ENCODE measurements at places on chromosomes 16 and 17.

DNA sequence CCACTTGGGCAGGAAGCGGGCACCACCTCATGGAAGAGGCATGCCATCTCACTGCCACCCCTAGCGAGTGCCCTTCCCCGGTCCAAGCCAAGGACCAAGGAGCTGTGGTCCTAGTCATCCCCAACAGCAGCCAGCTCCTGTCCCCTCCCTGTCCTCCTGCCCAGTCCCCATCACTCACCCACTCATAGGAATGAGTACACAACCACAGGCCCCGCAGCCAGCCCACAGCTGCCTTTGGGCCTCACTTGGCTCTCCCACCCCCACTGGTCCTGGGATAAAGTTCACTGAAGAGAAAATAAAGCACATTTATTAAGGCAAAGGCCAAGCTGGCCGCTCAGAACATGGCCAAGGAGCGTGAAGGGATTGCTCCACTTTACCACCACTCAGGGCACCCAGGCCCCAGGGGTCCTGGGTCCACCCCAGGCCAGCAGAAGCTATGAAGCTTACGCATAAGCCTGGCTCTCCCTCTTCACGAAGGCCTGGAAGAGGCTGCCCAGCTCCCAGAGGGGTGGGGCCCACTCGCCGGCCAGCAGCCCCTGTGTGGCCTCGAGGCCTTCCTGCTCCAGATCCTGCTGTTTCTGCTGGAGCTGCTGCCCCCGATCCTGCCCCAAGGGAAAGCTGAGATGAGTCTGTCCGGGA lies 3.6 kb downstream of the SCRN2 start:
- DNase-seq, result no peak

GRCh38 chr17:49676276-49676868 lies 1.5 kb downstream of the SPOP start:
- peak; percentile 86 for DNase-seq

- no peak for DNase-seq
Measured at GRCh38 chr16:86075839-86076440, 177.0 kb downstream of the IRF8 start.

- DNase-seq, result no peak
Measured at GRCh38 chr17:14547016-14547415, 246.1 kb downstream of the HS3ST3B1 start.

- no peak for DNase-seq
Measured at GRCh38 chr17:70621566-70621965, 452.2 kb downstream of the KCNJ2 start.

- no peak for DNase-seq
Measured at GRCh38 chr17:78658281-78658785, 81.1 kb upstream of the DNAH17 start.

DNA sequence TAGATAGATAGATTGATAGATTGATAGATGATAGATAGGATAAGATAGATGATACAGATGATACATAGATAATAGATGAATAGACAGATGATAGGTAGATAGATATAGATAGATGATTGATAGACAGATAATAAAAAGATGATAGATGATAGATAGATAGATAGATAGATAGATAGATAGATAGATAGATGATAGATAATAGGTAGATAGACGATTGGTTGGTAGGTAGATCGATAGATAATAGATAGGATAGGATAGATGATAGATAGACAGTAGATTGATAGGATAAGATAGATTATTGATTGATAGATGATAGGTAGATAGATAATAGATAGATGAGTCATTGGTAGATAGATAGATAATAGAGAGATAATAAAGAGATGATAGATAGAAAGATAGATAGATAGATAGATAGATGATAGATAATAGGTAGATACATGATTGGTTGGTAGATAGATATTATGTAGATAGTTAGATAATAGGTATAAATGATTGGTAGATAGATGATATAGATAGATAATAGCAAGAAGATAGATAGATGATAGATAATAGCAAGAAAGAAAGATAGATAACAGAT lies 109.4 kb upstream of the C16orf82 start:
- DNase-seq, result no peak

DNA sequence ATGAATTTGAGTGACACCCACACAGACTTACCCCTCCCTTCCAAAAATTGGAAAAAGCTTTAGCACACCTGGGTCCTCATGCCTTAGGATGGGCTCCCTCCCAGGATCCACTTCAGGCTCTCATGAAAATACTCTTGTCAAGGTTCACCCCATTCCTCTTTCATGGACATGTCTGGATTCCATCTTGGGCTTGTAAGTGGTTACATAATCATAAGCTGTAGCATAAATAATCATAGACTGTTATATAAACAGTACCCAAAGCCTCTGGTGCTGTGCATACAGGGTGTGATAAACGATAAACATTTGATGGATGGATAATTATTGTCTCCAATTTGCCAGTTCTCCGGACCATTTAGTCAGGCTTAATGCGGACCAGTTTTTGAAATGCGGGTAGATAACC lies 53.7 kb upstream of the TEKT3 start:
- DNase-seq, result no peak

GRCh38 chr17:68777243-68777855 lies 176.2 kb upstream of the FAM20A start:
- DNase-seq, result peak; percentile 19

DNA sequence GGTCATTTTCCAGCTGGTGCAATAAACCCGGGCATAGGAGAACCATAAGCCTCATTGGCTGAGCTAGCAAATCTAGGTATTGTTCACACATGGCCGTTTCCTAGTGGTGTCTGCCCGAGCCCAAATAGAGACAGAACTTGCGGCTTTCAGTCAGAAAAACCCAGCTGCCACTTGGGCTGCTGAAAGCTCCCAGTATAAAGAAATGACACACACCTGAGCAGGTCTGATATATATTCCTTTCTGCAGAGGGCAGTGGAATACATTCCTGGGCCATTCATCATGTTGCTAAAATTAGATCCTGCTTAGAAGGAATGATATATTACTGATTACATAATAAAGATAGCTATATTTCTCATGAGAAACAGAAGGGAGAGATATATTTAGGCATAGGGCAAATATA lies 83.9 kb upstream of the IRX5 start:
- no peak for DNase-seq

- DNase-seq, result no peak
Measured at GRCh38 chr17:70254735-70255460, 85.6 kb downstream of the KCNJ2 start.

DNA sequence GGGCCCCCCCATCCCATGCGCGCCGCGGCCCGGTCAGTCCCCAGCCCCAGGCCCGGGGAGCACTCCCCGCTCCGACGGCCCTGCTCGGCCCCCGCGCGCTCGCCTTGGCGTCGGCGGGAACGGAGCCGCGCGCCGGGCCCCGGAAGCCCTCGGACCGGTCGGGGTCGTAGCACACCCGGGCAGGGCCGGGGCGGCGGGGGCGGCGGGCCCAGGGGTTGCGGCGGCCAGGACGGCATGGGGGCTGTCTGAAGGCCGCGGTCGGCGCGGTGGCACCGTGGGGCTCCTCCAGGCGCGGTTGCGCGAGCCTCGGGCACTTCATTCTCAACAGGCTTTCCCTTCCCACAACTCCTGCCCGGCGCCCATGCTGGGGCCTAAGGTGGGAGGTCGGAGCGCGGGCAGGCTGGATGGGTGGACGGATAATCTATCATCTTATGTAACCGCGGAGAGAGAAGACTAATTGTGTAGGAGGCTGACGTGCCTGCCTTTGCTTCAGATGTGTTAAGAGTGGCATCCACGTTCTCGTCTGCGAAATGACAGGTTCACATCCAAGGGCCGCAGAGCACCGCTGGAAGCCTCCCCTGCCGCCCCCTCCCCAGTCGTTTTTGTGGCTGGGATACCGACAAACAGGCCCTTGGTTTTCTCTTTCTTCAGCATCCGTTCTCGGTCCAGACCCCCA lies 708 bp downstream of the BAIAP2 start:
- DNase-seq, result no peak

- no peak for DNase-seq
Measured at GRCh38 chr16:57514791-57515600, 21.4 kb downstream of the CCDC102A start.

- DNase-seq, result no peak
Measured at GRCh38 chr17:67526700-67527099, 149.6 kb downstream of the PITPNC1 start.

DNA sequence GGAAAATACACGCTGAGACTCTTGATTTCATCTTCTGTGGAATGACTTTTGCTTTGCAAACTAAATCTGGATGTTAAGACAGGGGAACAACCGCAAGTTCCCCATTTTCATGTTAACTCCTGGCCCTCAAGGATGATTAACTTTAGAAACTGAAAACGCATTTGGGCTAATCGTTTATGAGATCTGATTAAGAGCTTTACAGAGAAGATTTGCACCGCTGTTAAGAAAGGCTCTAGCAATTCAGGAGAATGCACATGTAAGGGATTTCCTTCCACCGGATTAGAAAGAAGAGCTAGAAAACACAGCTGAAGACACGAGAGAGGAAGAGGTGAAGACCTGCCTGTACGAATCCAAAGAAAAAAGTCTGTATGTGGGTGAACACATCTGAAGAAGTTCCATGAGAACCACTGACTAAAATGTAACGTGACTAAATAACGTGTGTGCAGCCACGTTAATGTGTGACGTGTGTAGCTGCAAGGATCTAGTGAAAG lies 106.4 kb downstream of the YPEL2 start:
- no peak for DNase-seq

DNA sequence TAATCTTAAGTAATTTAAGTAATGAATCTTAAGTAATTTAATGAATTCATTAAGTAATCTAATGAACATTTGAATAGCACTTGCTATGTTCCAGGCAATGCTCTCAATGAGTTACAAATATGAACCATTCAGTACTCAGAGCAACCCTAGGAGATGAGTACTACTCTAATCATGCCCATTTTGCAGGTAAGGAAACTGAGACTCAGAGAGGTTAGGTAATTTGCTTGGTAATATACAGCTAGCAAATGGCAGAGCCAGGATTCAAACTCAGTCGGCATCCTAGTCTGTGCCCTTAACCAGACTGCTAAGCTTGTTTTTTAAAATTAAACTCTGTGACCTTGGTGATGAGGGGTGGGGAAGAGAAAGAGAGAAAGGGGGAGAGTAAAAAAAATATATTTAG lies 25.6 kb downstream of the ACSM1 start:
- no peak for DNase-seq

- DNase-seq, result no peak
Measured at GRCh38 chr16:55828680-55829079, 4.2 kb downstream of the CES1 start.

- no peak for DNase-seq
Measured at GRCh38 chr16:58044266-58045019, 18.9 kb downstream of the MMP15 start.

- no peak for DNase-seq
Measured at GRCh38 chr16:10856042-10856441, 21.0 kb upstream of the CIITA start.

DNA sequence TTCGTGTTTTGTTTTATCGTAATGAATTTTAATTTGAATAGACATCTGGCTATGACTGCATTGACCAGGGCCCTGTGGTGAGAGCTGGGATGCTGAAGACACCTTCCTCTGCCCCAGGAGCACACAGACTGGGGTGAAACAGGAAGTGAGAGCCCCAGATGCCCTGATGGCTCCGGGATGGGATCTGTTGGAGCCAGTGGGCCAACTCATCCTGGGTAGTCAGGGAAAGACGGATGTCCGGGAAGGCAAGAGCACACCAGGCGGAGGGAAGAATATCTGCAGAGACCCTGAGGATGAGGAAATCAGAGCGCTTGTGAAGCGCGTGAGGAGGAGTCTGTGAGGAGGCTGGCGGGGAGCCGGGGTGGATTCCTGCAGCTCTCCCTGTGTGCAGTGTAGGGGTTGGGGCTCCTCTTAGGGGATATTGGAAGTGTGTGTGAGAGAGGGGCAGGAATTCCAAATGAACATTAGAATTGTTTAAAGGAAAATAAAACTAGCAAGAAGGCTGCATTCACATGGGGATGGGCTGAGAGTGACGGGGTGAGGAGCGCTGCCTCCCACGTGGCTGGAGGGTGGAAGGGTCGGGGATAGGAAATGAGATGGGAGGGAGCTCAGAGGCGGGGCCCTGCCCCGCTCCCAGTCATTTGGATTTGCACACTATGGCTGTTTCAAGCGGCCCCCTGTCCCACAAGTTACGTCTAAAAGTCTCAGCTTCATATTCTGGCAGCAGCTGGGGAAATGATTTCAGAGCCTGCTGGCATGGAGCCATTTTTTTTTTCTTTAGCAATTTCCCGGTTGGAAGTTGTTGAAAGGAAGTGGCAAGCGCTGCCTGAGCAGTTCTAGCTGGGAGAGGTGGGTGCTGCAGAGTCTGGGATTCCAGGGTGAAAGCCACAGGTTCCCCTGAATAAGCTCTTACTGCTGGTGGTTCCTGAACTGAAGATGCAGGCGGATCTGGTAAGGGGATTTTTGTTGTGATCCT lies 71.2 kb upstream of the LGALS9 start:
- no peak for DNase-seq

DNA sequence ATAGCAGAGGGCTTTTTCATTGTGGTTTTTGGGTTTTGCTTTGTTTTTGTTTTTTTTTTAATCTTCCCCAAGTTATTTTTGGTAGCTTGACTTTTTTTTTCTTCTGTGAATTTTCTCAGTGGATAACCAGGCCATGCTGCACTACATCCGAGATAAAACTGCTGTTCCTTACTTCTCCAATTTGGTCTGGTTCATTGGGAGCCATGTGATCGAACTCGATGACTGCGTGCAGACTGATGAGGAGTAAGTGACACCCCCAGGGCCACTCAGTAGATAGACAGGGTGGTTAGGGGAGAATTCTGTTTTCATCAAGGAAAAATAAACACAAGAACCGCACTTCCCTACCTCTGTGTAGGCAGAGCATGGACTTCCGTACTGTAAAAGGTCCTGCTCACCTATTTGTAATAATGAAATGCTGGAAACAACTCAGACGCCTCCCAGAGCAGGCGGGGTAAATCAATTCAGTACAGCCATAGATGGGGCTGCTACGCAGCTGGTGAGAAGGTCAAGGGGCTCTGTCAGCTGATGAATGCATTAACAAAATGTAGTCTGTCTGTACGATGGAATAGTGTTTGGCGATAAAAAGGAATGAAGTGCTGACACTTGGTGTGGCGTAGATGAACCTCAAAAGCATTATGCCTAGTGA lies 28.6 kb downstream of the CLEC16A start:
- no peak for DNase-seq

GRCh38 chr17:80430446-80431245 lies 15.7 kb downstream of the ENDOV start:
- no peak for DNase-seq

Data from CD4-positive, alpha-beta T cell treated with Interleukin-15 for 4 hours (primary cell).